ENCODE measurements at places on chromosomes 4 and X.

- DNase-seq: no peak
Measured at GRCh38 chr4:31125496-31125895, 405.3 kb downstream of the PCDH7 start.

GRCh38 chr4:4659871-4660651 lies 118.2 kb upstream of the STX18 start:
- DNase-seq: no peak

GRCh38 chrX:16479206-16479869 lies 170.6 kb upstream of the S100G start:
- no peak for DNase-seq

DNA sequence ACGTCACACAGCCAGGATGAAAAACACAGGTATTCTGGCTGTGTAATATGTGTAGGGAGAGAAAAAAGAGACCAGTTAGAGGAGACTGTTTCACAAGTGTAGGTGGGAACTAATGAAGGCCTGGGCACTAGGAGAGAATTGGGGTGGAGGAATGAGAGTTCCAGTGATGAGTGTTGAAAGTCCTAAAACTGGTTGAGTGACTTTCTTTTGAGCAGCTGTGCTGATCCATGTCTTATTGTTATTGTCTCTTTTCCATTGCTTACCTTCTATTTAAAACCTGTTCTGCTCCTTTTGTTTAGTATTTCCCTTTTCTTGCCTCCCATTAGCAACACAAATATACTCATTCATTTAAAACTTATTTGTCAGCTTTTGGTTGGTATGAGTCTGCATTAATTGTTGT lies 88.7 kb downstream of the PDLIM5 start:
- no peak for DNase-seq

DNA sequence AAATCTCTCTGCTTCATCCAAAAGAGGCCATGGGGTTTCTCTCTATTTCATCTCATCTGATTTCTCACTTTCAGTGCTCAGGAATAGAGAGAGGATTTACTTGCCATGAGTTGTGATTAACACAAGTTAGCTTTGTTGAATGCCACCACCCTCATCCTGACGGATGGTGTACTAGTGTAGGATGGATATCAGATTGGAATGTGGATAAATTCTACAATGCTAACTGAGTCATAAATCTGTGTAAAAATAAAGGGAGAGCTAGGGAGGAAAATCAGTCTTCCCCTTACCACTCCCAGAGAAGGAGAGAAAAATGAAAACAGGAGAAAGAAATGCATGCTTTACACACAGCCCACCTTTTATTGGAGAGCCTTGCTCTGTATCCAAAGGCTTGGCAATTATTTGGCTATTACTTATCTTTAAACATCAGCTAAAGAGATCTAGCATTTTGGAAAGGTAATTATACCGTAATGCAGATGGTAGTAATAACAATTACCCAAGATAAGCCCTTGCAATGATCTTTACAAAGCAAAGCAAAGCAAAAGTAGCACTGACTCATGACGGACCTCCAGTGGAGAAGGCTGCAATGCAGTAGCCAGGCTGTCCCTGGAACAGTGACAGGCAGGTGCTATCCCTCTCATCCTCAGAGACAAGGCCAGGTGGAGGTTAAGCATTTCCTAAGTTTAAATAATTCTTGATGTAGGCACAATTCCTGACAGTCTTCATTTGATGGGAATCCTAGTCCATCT lies 306.3 kb upstream of the PPARGC1A start:
- DNase-seq: no peak

DNA sequence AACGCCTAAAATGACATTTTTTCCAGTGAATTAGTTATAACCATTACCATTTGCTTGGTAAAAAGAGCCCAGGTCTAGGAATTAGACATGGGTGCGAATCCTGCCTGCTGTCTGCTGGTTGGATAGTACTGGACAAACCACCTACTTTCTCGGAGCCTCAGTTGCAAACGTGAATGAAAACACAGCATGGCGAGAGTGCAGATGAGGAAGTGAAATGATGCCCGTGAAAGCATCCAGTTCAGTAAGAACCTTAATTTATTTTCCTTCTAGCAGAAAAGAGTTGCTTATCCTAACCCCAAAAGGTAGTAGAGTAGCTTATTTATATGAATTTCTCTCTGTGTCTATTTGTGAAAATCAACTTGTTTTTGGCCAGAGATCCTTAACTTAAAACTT lies 171.4 kb upstream of the GALNT7 start:
- DNase-seq: no peak

DNA sequence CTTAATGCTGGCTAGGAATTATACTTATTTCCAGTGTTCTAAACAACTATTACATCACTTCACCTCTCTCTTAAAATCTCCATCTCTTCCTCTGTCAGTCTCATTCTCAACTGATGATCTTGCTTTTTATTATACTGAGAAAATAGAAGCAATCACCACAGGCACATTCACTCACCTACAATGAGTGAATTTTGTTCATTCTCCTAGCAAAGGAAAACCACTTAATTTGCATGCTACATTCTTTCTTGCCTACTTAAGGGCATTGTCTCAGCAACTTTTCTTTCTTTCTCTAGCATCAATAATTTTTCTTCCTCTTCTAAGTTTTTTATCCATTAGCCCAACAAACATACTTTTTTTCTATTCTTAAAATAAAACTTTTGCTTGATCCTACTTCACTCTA lies 21.1 kb upstream of the USP38 start:
- DNase-seq: no peak

DNA sequence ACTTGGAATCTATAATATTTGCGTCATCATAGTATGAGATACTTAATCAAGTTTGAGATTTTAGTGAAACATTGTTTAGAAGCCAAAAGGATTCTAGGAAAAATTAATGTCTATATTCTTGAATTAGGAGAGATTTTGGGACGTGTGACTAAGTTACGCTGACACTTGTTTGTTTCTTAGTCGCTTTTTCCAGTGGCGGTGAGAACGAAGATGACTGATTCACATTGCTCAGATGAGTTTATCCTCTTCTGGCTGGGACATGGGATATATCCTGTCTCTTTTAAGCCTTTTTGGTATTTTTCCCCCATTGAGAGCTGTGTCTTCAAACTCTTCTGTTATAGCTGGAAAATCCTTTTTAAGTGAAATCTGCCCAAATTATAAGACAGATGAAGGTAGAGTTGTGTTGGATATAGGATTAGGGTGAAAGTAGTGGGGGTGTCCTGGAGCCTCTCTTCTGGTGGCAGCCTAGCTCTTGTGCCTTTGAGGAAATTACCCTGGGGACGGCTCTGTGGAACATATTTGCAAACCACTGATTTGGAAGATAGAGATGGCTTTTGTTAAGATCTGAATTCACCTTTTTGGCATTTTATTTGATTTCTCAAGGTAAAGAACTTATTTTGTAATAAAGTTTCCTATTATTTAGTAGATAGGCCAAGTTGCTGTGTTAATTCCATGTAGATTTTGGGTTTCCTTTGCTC lies 49.7 kb downstream of the HTT start:
- DNase-seq: no peak

- no peak for DNase-seq
Measured at GRCh38 chrX:151825007-151825406, 87.7 kb upstream of the MAGEA4 start.

- DNase-seq: no peak
Measured at GRCh38 chr4:55358246-55358645, 12.2 kb downstream of the SRD5A3 start.

DNA sequence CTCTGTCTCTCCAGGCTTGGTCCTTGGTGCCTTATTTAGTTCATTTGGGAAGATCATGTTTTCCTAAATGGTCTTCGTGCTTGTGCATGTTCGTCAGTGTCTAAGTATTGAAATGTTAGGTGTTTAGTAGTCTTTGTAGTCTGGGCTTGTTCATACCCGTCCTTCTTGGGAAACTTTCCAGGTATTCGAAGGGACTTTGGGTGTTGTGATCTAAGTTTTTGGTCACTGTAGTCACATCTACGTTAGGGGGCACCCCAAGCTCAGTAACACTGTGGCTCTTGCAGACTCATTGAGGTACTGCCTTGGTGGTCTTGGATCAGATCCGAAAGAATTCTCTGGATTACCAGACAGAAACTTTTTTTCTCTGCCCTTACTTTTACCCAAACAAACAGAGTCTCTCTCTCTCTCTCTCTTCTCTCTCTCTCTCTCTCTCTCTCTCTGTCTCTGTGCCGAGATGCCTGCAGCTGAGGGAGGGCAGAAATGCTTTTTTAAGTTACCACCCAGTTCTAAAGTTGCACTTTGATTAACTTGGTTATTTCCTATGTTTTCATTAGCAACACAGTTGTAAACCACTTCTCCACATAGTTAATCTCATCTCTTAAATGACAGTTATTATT lies 67.6 kb upstream of the SLC7A3 start:
- no peak for DNase-seq

DNA sequence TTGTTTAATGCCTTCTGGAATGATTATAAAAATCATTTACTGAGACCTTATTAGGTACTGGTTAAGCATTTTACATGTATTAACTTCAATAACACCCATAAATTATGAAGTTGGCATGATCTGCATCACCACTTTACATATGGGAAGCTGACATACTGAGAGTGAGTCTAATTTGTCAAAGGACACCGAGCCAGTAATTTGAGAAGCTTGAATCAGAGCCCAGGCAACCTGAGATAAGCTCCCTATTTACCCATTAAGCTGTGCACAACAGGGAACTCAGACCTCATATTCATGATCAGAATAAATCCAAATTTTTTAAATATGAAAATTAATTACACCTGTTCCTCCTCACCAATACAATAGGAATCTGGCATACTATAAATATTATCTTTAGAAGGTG lies 247.9 kb upstream of the EPHA5 start:
- DNase-seq: no peak

- no peak for DNase-seq
Measured at GRCh38 chr4:48629458-48629857, 139.4 kb downstream of the ZAR1 start.

DNA sequence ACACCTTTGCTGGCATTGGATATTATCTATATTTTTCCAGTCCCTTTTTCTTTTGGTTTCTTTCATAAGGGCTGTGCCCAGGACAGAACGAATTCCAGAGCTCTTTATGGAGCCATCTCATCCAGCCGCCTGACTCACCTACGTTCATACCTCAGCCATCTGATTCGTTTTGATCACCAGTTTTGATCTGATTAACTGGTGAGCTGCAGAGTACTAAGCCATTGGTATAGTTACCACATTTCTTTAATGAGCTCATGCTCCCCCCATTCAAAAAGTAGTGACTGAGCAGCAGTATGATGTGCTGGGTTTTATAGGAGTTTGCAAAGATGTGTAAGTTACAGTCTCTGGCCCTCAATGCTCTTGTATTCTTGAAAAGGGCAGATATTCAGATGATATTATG lies 43.0 kb upstream of the CDKN2AIP start:
- no peak for DNase-seq

- no peak for DNase-seq
Measured at GRCh38 chr4:125359960-125360634, 45.3 kb downstream of the FAT4 start.

DNA sequence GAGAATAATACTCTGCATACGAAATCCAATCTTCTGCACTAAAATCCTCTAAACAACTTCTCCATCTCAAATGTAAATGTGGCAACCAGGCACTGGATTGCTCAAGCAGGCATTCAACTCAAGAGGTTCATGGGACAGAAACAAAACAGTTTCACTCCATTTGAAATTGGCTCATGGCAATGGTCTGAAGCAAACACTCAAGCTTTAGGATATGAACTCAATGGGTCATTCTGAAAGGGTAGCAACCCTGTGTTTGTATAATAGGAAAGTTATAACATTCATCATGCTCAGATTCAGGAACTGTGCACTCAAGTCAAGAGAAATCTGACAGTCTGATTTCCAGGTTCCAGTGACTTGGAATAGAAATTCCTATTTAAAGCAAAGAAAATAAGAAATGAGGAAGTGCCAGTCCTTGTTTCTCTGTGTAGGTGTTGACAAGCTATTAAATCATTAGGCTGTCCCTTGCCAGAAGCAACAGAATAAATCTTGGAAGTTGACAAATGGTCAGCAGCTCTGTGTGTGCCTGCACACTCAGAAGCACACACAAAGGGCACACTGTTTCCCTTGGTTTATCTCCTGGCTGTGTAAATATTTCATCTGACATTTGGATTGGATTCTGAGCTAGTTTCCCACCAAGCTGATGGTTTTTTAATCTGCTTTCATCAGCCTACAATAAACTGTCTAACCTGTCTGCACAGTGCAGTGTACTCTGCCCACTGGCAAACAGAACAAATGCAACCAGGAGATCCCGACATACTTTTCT lies 75.9 kb upstream of the CITED1 start:
- no peak for DNase-seq

DNA sequence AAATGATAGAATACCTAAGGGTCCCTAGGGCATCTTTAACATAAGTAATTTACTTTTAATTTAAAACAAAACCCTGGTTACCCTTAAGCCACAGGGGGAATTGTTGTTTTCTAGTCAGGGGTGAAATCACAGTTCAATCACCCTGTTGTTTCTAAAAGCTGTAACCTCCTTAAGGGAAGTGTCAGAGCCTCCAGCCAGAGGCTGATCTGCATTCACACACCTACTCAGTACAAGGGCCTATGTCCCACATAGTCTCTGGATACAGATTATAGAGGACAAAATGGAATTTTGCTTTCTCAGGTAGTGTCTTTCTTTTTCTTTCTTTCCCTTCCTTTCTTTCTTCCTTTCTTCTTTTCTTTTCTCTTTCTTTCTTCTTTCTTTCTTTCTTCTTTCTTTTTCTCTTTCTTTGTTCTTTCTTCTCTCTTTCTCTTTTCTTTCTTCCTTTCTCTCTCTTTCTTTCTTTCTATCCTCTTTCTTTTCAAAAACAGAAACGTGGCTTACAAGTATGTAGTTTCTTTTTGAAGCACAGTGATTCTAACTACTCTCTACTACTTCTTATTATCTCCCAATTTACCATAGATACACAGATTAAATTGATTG lies 31.1 kb upstream of the BMPR1B start:
- no peak for DNase-seq

DNA sequence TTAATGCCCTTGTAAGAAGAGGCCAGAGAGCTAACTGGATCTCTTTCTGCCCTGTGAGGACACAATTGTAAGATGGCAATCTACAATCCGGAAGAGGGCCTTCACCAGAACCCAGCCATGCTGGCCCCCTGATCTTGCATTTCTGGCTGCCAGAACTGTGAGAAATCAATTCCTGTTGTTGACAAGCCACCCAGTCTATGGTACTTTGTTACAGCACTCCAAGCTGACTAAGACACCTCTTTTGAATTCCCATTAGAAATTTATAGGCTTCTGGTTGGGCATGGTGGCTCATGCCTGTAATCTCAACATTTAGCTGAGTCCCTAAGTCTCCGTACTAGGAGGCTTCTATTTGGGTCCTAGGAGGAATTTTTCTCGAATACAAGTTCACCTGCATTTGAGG lies 48.8 kb upstream of the RELL1 start:
- DNase-seq: no peak

DNA sequence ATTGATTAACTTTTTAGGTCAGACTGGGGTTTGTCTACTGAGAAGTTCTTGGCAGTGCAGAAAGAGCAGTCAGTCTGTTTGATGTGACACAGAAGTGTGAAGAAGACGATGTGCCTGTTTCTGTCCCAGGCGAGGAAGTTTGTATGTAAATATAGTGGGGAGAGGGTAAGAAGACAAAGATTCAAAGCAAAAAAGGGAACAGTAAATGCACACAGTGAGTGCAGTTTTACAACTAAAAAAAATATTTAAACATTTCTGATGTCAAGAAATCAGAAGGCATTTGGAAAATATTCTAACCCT lies 264.9 kb downstream of the RAPGEF2 start:
- DNase-seq: no peak
